Breast epithelium (tissue), 4 donors: ENCODE measurements at places on chromosomes 4 and X. TPM values are rescaled to one million over a fixed set of nuclear protein-coding genes. Genes with fewer than 3 reads are reported as not detected.

The ANK2 gene
- 22.0 TPM for total RNA-seq

The ATG4A gene
- 12.5 TPM for total RNA-seq

- no peak for DNase-seq
These were observed 1.8 kb downstream of the TBC1D1 start for GRCh38 chr4:37892641-37893040.

The GABRG1 gene
- under 0.01 TPM for total RNA-seq

DNA sequence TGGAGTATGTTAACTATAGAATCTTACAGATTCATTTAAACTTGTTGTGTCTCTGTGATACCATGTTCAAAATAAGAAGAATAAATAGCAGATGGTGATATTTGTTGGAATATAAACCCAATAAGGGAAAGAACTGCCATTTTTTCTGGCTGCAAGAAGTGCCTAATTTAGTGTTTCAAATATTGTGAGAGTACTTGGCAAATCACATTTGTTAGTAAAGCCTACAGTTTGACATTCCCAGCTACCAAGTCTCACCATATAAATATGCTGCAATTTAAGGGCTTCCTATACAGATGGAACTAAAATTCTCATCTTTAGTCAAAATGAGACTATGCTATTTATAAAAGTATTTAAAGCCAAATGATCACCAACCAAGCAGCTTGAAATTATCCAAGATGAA is 96.0 kb upstream of the WDFY3 start:
- no peak for DNase-seq

The GRK4 gene
- 6.9 TPM for total RNA-seq

- no peak for DNase-seq
These were observed 79.4 kb upstream of the SPRY1 start for GRCh38 chr4:123317211-123317610.
